ENCODE measurements at places on chromosomes 2 and 18.

- DNase-seq, result no peak
These were observed 97.0 kb downstream of the FHOD3 start for GRCh38 chr18:36394486-36394885.

GRCh38 chr2:98172951-98173350, 86.0 kb downstream of the VWA3B start:
- DNase-seq, result no peak

DNA sequence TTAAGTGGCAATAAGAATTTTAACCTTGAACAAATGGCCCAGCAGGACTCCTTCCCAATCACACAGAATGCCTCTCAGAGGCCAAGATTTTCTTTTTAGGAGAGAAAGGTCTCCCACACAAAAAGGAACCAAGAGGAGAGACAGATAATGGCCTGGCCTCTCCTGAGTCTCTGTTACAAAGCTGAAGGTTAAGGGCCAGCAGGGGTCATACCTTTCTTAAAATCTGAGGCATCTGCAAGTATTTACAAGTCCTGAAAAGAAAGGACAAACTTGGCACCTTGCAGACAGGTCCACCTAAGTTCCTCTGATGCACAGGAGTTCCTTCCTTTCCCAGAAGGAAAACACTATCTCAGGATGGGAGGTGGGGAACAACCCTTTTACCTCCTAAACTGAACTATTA, 142.3 kb downstream of the TMEM163 start:
- DNase-seq, result no peak

DNA sequence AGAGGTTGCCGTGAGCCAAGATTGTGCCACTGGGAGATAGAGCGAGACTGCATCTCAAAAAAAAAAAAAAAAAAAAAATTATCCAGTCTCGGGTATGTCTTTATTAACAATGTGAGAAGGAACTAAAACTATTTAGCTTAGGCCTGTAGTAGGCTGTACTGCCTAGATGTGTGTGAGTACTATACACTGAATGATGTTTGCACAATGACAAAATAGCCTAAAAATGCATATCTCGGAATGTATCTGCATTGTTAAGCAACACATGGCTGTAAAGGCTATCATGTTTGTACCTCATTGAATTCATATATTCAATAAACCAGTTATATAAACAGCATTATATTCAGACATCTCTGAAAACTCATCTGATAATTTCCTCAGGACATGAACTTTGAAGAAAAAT, 191.2 kb upstream of the SESTD1 start:
- no peak for DNase-seq

GRCh38 chr2:15975676-15976075, 35.3 kb downstream of the MYCN start:
- no peak for DNase-seq

GRCh38 chr2:46087492-46087891, 209.7 kb upstream of the EPAS1 start:
- DNase-seq, result no peak

DNA sequence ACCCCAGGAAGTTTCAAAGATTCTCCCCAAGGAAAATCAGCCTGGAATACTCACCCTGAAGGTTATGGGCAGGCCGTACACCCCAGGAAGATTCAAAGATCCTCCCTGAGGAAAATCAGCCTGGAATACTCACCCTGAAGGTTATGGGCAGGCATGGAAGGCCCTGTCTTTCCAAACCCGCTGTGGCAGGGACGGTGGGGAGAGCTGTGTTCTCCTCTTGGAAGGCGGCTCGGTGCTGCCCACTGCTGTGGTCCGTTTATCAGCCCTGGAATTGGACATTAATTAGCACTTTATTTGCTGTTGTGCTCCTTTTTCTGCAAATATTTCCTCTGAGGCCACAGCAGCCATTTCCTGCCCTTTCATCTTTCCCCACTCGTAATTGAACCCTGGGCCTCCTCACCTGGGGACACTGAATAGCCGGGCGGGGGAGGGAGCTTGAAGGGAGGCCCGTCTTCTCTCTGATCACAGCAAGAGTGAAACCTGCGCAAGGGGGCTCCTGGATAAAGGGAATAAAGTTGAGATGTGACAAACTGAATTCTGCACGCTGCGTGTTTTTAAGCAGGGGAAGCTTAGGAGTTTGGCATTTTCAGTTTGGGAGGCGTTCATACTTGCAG, 308.7 kb upstream of the SALL3 start:
- no peak for DNase-seq

DNA sequence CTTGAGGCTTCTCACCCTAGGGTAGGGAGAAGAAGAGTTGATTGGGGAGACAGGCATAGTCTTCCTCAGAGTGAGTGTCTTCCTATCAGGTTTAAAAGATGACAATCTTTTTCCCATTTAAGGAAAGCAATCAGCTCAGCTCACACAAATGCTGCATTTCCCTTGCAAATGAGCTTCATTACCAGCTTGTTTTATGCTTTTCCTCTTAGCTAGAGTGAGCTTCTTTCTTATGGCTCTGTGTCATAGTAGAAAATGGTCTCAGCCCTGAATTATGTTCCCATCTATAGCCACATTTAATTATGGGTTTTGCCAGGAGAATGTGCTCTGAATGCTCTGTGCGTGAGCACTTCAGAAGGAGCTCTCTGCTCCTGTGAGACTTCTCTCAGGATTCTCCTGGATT, 112.8 kb upstream of the NCK2 start:
- DNase-seq, result no peak

- no peak for DNase-seq
These were observed 122.1 kb downstream of the RPIA start for GRCh38 chr2:88813612-88814011.

GRCh38 chr2:200750323-200750910, 61.3 kb upstream of the BZW1 start:
- no peak for DNase-seq

- DNase-seq, result no peak
These were observed 73.4 kb downstream of the ZNF516 start for GRCh38 chr18:76421685-76422078.

- no peak for DNase-seq
These were observed 58.2 kb downstream of the KLHL14 start for GRCh38 chr18:32714571-32715148.

- DNase-seq, result no peak
These were observed 63.8 kb upstream of the PPP1CB start for GRCh38 chr2:28687640-28688385.

DNA sequence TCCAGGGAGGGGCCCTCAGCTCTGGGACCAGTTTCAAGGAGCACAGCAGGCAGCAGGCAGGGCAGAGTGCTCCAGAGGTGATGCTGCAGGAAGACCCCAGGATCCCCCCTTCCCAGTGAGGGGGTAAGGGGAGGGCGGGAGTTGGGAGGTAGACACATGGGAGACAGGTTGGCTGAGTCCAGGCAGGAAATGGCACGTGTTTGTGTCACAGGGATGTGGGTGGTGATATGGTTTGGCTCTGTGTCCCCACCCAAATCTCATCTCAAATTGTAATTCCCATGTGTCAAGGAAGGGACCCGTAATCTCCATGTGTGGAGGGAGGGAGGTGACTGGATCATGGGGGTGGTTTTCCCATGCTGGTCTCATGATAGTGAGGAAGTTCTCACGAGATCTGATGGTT, 25.2 kb upstream of the OTOS start:
- no peak for DNase-seq

DNA sequence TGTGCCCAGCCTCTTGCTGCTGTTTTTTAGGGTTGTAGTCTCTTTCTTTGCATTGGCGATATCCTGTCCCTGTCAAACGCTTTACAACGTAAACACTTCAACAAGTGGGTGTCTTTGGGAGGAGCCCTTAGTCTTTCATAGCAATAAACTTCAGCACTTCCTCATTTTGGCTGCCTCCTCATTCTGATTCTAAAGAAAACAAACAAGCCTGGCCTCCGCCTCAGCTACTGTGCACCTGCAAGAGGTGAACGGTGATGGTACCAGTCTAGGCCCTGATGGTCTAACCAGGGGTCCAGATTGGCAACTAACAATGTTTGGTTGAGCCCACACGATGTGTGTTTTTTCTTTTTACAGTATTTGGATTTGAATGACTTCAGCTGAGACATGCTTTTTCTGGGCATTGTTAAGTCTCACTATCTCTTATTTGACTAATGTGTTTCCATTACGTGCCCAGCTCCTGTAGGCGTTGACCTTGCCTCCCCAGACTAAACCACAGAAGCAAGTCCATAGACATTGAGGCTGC, 53.2 kb upstream of the CUL3 start:
- no peak for DNase-seq

DNA sequence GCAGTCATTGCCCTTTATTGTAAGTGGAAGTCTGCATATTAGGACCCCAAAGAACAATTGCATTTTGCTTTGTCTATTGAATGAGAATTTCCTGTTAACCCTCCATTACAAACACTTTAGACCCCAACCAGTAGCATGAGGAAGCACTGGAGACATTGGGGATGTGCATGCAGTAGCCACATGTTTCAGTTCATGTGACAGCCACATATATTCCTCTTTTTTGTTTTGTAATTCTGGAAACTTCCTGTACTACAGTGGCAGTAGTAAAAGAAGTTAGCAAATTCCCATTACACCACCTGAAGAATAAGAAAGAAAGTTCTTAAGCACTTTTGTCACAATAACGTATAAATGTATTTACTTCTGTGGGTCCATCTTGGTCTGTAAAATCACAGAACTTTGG, 281.1 kb upstream of the SLC14A2 start:
- DNase-seq, result no peak

GRCh38 chr18:48947560-48947959, 3.2 kb downstream of the SMAD7 start:
- no peak for DNase-seq

GRCh38 chr2:43158259-43158880, 68.0 kb downstream of the ZFP36L2 start:
- no peak for DNase-seq

DNA sequence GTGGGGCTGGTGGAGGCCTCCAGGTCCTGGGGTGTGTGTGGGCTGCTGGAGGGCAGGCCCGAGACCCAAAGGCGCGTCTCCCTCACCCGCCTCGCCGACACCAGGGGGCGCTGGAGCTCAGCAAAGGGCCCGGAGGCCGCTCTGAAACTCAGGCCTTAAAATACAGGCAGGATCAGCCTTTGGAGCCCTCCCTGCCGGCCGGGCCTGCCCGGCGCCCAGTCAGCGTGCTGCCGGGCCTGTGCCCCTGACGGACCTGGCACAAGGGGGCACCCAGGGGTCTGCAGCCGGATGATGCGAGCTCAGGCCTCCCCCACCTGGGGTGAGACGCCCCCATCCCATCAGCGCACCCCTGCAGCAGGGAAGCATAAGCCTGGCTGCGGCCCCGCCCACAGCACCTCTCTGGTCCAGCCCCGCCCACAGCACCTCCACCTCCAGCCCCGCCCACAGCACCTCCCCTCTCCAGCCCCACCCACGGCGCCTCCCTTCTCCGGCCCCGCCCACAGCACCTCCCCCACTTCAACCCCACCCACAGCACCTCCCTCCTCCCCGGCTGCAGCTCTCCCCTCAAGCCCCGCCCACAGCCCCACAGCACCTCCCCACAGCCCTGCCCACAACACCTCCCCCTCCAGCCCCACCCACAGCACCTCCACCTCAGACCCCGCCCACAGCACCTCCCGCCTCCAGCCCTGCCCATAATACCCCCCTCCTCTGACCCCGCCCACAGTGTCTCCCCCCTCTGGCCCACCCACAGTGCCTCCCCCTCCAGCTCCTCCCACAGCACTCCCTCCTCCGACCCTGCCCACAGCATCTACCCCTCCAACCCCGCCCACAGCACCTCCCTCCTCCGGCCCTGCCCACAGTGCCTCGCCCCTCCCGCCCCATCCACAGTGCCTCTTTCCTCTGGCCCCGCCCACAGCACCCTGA, 92.8 kb upstream of the OTOS start:
- DNase-seq, result peak; percentile 80

DNA sequence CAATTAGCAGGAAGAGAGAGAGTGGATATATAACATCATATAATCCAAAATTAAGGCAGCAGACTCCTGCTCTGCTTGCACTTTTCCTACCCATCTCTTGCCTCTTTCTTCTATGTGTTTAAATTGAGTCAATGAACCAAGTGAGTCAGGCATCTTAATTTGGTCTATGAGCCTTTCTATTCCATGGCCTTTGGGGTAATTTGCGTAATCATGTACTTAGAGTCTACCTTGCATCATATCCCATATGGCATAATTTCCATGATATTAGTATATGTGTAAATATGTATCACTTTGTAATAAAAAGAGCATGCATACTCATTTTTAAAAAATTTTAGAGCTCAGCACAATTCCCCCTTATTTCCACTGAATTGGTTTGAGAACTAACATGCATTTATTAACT, 555.2 kb downstream of the STK39 start:
- DNase-seq, result no peak

DNA sequence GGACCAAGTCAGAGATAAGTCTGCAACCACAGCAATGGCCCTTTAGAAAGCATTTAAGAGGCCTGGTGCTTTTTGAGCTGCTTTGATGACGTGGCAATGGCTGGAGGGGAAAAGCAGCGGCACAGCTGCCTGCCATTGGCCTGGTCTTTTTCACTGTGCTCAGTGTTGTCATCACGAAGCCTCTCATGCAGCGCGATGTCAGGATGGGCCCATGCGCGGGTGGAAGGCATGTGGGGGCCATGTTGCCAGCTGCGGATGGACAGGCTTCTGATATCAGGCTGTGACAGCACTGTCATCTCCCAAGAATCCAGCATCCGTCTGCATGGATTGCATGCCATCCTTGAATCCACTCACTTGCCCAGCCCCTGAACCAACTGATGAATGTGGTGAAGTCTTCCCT, 204.5 kb downstream of the ACKR3 start:
- DNase-seq, result no peak

DNA sequence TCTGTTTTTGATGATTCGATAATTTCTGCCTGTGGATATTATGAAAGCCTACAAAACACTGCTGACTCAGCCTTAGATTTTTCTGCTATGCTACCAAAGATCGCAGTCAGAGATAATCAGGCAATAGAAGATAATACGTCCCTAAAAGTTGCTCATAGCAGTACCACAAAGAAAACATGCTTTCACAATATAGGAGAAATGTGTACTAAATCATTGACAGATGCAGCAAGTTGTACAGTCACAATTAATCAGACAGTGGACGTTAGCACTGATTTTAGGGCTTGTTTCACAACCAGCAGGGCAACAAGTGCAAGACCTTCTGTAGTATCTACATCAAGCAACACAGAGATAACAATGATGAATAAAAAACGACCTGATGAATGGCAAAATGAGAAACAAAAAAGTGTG, 19.5 kb downstream of the RBM44 start:
- DNase-seq, result no peak

DNA sequence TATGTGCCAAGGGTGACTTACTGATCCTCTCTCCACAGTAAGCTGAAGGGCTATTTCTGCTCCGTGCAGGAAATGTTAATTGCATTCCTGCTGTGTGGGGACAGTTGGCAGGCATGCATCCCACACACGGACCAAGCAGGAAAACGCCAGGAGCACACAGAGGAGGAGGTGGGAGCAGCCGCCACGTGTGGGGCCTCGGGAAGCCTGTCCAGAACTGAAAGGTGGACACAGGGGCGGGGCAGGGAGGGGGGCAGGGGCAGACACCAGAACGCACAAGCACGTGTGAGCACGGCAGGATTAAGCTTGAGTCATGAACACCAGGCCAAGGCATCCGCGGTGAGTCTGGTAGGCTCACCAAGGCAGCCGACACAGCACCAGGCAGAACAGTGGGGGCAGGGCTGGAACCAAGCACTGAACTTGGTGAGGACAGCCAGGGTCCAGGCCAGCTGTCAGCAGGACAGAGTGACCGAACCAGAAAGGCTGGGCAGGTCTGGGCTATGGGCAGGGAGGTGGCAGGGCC, 177.1 kb downstream of the EIPR1 start:
- no peak for DNase-seq

- no peak for DNase-seq
These were observed 890.6 kb upstream of the LRRTM1 start for GRCh38 chr2:81195017-81195773.

GRCh38 chr2:130825966-130826253, 10.8 kb upstream of the ARHGEF4 start:
- no peak for DNase-seq

- no peak for DNase-seq
These were observed 305.6 kb upstream of the ZEB2 start for GRCh38 chr2:144825331-144826020.
